ENCODE measurements at places on chromosomes 2 and 18.
A peak's percentile ranks its signal among the peaks of the same experiment; 100 is the strongest.

DNA sequence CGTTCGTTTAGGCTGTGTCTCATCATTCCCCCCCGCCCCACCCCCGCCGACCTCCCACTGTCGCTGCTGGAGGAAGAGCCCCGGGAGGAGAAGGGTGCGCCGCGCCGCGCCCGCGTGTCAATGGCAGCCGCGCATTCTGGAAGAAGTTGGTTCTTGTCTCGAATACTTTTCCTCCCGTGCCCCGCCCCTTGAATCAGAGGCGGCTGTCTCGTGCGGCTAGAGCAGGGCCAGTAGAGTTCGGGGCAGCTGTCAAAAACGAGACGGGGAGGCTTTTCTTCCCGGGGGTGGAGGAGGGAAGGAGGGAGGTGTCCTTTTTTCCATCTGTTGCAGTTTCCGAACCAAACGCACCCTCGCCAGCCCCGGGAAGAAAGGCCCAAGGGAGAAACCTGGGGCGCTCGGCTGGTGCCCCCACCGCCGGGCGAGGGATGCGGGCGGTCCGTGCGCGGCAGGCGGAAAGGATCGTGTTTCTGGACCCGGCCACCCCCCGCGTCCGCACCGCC, 410 bp upstream of the TGIF1 start:
- peak; percentile 66 for DNase-seq

- DNase-seq, result no peak
Measured at GRCh38 chr2:42183775-42184174, 14.6 kb downstream of the EML4 start.

DNA sequence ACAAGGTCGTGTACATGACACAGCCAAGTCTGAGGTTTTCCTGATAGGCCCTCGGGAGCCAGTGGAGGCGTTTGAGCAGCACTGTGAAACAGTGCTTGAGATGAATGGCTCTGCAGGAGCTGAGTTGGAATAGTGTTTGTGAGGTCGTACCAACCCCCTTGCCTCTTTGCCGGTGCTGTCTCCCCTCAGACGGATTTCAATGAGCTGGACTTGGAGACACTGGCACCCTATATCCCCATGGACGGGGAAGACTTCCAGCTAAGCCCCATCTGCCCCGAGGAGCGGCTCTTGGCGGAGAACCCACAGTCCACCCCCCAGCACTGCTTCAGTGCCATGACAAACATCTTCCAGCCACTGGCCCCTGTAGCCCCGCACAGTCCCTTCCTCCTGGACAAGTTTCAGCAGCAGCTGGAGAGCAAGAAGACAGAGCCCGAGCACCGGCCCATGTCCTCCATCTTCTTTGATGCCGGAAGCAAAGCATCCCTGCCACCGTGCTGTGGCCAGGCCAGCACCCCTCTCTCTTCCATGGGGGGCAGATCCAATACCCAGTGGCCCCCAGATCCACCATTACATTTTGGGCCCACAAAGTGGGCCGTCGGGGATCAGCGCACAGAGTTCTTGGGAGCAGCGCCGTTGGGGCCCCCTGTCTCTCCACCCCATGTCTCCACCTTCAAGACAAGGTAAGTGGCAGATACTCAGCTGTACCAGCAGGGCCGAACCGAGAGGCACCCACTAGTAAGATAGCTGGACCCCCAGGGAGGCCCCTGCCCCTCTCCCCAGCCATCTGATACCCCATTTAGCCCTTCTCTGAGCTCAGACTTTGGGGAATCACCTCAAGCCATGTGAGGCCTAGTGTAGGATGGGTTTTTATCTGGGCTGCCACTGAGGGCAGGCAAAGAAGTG, 83.1 kb downstream of the EPAS1 start:
- no peak for DNase-seq

GRCh38 chr2:132797556-132797955, 127.6 kb upstream of the LYPD1 start:
- no peak for DNase-seq

DNA sequence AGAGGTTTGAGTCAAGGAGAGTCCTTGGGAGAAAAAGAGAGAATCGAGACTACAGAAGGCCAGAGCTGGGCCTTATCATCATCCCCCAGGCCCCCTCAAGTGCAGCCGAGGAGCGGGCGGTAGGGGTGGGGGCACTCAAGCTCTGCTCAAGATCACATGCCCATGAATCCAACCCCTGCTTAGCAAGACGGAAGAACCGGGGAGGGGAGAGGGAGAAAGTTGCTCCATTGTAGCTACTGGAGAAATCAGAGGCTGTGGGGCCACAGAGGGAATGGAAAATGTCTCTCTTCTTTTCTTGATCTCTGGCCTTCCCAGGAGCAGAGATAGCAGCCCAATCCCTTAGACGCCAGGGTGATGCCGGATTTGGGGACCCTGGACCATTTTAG, 14.6 kb downstream of the SLC4A3 start:
- DNase-seq, result no peak

- no peak for DNase-seq
Measured at GRCh38 chr18:74515620-74516231, 18.6 kb upstream of the CNDP1 start.

GRCh38 chr2:101508636-101509035, 33.7 kb upstream of the RFX8 start:
- no peak for DNase-seq

DNA sequence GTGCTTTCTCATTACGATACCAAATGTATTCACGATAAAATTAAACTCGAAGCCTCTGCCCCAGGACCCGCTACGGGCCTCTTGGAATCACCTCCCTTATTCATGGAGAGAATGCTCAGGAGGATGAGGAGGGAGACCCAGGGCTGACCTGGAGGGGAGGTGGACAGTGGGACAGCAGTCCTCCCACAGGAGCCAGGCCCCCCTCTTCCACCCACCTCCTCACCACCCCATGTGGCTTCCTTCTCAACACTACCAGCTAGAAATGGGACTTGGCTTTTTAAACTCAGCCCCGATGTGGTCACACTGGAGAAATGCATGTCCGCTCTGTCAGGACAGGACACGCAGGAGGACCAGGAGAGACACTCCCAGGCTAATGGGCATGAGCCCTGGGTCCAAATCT, 147.9 kb upstream of the ID2 start:
- no peak for DNase-seq

DNA sequence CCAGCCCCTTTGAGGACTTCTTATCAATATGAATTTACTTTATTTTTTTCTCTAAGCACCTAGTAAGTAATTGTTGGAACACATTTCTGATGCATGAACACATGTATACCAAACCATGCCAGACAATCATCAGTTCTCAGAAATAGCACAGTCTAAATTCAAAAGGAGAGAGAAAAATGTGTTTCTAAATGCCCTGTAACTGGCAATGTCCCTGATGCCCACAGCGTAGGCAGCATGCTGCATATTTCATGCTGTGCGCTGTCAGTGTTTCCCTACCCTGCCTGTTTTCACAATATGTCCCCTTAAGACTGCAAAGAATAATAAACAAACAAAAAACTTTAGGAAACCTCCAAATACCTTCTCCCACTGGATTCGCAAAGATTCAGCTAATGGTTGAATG, 881.0 kb upstream of the CHAC2 start:
- DNase-seq, result no peak

DNA sequence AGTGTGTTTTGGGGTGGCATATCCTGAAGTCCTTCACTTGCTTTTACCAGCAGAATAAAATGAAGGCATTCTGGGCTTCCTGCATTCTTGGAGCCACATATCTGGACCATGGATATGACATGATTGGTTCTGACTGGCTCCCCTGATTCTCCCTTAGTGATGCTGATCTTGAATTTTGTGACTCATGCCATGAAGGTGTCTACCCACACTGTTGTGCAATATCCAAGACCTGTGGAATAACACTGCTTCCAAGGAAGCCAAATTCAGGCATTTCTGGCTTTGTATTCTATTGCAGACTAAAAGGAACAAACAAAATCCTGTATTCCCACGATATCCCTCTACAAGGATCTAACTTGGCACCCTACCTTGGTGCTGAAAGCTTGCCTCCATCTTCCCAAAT, 125.8 kb downstream of the LYPD6B start:
- DNase-seq, result no peak

- DNase-seq, result no peak
Measured at GRCh38 chr2:200318940-200319435, 12.5 kb downstream of the SPATS2L start.

GRCh38 chr2:8611246-8611645, 70.6 kb upstream of the ID2 start:
- no peak for DNase-seq

DNA sequence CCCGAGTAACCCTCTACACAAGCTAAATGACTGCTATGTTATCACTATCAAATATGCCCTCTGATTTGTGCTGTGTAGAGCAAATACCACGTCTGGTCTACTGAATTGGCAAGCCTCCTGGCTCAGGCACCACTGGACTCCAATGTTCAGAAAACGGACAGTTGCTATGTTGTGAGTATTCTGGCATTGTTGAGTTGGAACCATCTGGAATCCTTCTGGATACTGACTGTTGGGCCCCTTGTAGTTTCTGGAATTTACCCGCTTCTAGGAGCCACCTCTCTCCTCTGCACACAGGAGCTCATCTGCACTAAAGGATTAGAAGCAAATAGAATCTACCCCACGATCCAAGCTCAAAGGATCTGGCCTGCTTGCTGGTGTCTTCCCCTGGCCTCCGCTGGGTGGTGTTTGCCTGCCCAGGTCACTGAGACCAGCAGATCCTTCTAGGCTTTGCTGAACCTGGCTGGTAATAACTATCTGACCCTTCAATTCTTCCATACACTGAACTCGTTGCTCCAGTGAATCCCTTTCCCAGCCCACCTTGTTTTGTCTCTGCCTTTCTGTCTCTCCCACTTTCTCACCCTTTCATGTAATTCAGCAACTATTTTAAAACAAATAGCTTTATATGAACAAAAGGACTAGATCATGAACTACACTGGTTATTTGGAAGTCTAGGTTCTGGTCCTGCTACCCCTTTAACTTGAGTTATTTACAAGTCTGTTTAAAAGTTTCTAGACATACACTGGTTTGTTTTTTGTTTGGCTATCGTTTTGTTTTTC, 2.1 kb upstream of the HAAO start:
- DNase-seq, result no peak

DNA sequence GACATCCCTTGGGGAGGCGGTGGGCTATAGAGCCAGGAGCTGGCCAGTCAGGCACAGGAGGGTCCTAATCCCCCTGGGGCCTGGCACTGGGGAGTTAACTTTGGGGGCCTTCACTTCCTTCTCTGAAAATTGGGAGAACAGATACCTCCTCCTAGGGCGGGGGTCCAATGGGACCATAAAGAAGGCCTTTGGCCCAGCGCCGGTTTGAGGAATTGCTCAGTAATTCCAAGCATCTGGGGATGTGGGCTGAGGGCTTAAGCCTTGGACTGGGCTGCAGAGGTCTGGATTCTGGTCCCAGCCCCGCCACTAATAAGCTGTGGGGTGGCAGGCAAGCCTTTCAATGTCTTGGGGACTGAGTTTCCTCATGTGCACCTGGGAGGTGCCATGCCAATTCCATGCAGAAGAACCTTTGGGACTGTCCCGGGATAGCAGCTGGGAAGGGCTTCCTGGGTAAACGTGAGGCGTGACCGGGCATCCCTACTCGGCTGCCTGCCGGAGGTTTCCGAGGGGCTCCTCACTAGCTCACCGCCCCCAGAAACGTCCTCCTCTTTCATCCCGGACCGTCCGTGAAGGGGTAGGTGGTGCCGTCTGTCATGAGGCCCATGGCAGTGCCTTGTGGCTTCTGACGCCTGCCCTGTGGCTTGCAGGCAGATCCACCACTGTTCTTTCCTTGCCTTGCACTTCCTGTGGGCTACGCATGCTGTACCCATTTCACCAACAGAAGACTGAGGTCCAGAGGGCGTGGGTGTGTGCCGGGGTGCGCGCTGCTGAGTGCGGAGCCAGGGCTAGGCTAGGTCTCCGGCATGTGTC, 67.4 kb upstream of the HPCAL1 start:
- no peak for DNase-seq

GRCh38 chr2:153420394-153420793, 58.2 kb downstream of the RPRM start:
- no peak for DNase-seq

- no peak for DNase-seq
Measured at GRCh38 chr2:15377202-15377601, 183.9 kb downstream of the NBAS start.

DNA sequence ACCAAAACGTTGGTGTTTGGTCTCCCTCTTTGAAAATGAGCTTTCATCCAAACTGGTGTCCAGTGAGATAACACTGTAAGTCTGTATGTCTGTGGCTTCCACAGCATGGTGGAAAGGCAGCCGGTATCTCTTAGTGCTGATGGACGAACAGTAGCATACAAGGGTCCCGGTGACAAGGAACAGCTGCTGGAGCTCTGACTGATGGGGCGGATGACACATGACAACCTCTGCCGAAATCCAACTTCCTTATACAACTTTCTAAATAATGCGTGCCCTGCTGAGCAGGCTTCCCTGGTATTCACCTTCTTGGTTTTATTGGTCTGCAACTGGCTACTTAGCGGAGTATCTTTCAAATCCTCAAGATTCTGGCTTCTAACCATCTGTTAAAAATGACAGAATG, 216.2 kb downstream of the SRBD1 start:
- no peak for DNase-seq

GRCh38 chr2:229454934-229455631, 184.0 kb upstream of the PID1 start:
- DNase-seq, result no peak

DNA sequence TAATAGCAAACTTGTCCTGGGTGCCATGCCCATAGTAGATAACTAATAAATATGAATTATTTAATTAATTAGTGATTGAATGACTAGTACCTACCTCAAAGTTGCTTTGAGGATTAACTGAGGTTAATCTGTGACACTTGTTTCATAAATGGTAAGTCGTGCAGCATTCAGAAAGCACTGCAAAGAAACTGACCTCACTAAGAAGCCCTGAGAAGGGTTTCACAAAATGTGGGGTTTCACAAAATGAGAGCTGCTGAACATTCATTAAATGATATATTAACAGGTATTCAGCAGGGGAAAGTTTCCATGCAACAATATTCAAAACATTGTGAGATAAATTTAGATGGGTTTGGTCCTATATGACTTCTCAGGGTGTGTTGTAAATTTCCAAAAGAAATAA, 236.2 kb downstream of the OSR1 start:
- DNase-seq, result no peak

- no peak for DNase-seq
Measured at GRCh38 chr2:12131975-12132374, 385.5 kb downstream of the LPIN1 start.

DNA sequence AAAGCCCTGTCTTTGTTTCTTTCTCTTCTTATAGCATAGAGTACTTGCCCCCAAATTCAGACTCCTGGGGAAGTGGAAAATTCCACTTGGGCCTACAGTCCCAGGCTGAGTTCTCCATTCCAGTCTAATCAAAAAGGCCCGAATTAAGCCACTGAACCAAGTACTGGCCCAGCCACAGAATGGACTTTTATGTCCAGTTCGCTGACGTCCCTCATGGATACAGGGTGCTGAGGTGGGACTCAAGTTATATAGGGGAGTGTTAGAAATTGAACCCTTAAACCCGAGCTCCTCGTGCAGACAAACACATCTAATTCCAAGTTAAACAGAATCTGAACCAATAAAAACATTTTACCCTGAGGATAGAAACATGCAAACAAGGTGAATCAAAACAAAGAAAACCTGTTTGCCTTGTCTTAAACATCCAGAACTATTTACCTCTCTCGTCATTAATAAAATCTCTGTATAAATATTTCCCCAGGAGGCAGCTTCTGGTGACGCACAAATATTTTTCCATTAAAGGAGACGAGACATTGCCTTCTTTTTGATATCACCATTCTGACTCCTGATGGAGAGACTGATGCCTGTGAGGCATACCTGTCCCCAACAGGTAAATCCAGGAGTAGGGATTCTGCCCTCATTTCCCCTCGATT, 136.8 kb upstream of the ARL4C start:
- DNase-seq, result no peak

- DNase-seq, result no peak
Measured at GRCh38 chr18:79882522-79883241, 68.8 kb downstream of the SLC66A2 start.

GRCh38 chr2:72572501-72572900, 253.3 kb downstream of the EXOC6B start:
- DNase-seq, result no peak
